ENCODE measurements at places on chromosomes 16 and 17.
A peak's percentile ranks its signal among the peaks of the same experiment; 100 is the strongest.

DNA sequence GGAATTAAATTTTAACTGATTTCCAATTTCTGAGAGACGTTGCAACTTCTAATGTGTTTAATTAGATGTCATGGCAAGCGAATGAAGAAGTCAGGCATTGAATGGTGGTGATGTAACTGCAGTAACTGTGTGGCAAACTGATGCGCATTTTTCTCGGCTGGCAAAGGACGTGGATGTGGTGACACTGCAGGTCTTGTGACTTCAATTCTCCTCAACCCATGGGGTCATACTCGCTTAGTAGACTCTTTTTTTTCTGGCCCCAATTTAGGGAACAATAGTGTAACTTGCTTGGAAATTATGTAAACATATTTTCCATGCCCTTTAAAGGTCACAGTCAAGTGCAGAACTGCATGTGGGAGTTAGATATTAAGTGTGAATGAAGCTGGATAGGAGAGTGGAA is 1.9 kb upstream of the FAM20A start:
- DNase-seq = no peak

DNA sequence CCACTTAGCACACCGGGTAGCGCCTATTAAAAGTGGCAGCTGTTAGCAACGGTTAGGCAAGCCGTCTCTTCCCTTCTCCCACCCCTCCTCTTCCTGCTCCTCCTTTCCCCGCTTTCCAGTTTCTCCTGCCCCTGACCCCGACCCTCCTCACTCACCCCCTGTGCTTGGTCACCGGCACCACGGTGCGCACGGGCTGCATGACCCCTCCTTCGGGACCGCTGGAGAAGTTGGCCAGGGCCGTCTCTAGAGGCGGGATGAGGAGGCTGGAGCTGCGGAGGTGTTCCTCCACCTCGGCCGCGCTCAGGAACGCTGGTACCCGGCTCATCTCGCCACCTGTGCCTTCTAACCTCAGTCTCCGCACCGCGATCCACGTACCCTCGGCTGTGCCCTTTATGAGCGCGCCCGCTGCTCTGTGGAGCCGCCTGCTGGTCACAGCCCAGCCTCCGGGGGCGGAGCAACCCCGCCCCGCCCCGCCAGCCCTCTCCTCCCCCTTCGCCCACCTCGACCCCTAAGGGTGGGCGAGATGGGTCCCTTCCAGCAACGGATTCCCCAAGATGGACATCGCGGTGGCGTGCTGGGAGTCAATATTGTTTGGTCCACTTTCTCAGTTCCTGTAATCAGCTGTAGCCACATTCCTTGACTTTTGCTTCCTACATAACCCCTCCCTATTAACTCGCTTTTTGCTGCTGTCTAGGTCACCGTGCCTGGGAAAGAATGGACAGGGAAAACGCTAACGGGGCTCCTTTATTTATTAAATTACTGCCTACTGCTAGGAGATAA is at the start of gene CRYM:
CRYM (minus strand) TSS at position 364 of the 780 bp plus-strand sequence; CDS start at position 325, 39 bp downstream.
- peak; percentile 88 for DNase-seq

DNA sequence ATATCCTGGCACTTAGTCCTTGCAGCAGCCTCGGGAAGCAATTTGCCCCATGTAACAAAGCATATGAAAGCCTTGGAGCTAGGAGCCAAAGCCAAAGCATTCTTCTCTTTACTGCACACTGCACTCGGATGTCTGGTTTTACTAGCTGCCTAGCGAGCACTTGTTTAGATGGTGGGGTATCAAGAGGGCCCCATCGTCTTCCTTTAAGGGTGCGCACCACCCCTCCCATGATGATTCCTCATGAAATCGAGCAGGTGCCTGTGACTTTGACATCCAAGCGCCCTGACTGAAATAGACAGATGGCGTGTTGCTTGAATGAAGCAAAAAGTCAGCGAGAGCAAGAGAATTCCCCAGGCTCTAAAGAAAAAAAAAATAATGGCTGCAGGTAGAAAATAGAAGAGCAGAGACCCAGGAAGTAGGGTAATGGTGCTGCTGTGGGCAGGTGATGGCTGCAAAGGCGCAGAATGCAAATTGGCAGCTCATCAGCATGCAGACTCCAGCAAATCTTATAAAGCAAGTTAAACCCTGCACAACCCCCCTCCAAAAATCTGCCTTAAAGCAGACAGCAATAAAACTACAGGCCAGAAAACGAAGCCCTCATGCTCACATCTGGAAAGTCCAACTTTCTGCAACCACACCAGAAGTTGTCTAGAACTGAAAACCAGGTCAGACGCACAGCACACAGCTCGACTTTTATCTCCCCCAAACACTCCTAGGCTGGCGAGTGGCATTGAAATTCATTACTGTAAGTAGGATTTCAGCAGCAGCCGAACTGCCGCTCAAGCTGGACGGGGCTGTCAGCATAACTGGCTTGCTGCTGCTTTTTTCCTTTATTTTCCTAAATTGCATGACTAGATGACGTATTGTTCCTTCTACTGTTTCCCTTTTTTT is 384.3 kb downstream of the RBFOX1 start:
- DNase-seq = peak; percentile 8

GRCh38 chr16:80924372-80924978 is 82.2 kb downstream of the CMC2 start:
- no peak for DNase-seq

- peak; percentile 24 for DNase-seq
These were observed 671.1 kb downstream of the WWOX start for GRCh38 chr16:78770353-78771091.

- no peak for DNase-seq
These were observed 123.2 kb downstream of the HS3ST2 start for GRCh38 chr16:22937169-22937568.

- no peak for DNase-seq
These were observed 76.1 kb downstream of the RAI1 start for GRCh38 chr17:17757391-17757791.

GRCh38 chr16:67661101-67661761 is 471 bp downstream of the PARD6A start:
- no peak for DNase-seq

DNA sequence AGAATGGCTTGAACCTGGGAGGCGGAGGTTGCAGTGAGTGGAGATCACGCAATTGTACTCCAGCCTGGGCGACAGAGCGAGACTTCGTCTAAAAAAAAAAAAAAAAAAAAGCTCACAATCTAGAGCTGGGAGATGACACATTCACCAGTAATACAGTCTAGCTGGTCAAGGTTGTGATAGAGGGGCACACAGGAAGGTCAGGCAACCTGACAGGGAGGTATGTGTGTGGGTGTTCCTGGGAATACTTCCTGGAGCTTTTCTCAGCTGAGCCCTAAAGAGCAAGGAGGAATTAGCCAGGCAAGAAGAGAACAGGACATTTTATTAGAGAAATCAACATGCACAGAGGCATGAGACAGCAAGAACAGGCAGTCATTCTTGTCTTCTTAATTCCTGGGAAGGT is 216.7 kb downstream of the SHISA9 start:
- no peak for DNase-seq

DNA sequence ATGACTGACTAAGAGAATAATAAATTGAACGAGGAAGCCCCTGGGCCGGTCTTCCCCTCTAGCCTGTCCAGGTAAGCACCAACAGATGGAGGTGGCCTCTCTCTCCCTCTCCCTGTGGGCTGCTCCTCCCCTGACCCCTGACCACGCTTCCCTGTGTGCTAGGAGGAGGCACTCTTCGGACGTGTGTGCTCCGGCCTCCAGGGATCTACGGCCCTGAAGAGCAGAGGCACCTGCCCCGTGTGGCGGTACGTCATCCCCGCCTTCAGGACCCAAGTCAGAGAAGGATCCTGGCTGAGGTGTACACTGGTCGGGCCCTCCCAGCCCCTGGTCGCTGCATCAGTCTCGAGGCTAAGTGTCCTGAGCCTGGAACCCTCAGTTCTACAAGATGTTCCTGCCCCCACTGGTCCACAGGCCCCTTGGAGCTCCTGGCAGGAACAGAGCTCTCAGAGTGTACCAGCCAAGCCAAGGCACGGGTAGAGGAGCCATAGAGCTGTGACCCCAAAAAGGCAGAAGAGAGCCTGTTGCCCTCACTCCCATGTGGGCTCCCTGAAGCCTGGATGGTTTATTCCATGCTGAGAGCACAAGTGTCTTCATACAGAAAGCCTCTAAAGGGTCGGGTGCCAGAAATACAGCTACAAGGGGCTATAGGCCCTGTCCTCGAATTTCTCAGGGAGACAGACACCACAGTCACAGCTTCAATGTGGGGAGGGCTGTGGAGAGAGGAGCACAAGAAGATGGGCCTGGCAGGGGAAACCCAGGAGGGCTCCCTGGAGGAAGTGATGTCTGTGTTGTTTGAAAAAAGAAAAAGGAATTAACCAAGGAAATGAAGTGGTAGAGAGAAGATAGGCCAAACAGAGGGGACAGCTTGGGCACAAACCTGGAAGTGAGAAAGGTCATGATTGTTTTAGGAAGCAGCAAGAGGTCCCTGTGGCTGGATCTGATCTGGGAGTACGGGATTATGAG is 15.9 kb downstream of the SDR42E2 start:
- DNase-seq = no peak

- peak; percentile 84 for DNase-seq
These were observed 37.6 kb downstream of the ARHGAP27 start for GRCh38 chr17:45394913-45395568.

- DNase-seq = no peak
These were observed 632 bp upstream of the RTN4RL1 start for GRCh38 chr17:2025622-2026309.

- no peak for DNase-seq
These were observed 23.1 kb downstream of the SREBF1 start for GRCh38 chr17:17813725-17814095.

DNA sequence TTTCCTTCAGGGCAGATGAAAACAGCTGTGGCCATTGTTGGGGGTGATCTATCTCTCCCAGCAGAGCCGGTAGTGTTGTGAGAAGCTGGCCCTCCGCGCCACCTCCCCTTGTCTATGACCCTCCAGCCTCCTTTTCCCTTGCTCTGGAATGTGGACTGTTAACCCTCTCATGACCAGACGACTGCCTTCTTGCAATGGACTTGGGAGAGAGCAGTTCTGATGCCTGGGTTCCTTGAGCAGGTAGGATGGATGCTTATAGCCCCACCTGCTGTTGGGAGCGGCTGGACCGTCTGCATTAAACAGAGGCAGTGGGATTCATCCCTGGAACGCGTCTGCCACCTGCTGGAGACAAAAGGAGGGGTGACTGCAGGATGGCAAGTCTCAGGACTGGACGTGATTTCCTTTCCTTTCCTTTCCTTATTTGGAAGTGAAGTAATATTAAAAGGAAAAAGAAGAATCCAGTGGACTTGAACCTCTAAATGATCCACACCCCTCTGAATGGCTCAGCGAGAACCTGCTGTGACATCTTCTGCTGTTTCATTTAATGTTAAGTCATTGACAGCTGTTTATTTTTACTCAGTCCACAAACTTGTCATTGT is 1.8 kb upstream of the SOST start:
- DNase-seq = peak; percentile 93

DNA sequence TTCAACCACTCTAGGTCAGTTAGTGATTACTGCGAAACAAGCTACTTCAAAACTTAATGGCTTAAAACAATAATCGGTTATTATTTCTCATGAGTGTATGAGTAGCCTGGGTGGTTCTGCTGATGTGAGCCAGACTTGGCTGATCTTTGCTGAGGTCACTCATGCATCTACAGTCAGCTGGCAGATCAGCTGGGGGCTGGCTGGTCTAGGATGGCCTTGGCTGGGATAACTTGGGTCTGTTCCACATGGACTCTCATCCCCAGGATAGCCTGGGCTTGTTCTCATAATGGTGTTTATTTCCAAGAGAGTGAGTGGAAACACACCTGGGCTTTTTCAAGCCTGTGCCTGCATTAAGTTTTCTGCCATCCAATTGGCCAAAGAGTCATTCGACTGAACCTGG is 13.0 kb downstream of the CCDC182 start:
- peak; percentile 63 for DNase-seq

GRCh38 chr17:39709998-39710964 is 10.4 kb downstream of the ERBB2 start:
- DNase-seq = no peak

- DNase-seq = no peak
These were observed 109.4 kb upstream of the PLCG2 start for GRCh38 chr16:81669473-81670350.

GRCh38 chr16:83653785-83654184 is 154.0 kb upstream of the HSBP1 start:
- DNase-seq = no peak

DNA sequence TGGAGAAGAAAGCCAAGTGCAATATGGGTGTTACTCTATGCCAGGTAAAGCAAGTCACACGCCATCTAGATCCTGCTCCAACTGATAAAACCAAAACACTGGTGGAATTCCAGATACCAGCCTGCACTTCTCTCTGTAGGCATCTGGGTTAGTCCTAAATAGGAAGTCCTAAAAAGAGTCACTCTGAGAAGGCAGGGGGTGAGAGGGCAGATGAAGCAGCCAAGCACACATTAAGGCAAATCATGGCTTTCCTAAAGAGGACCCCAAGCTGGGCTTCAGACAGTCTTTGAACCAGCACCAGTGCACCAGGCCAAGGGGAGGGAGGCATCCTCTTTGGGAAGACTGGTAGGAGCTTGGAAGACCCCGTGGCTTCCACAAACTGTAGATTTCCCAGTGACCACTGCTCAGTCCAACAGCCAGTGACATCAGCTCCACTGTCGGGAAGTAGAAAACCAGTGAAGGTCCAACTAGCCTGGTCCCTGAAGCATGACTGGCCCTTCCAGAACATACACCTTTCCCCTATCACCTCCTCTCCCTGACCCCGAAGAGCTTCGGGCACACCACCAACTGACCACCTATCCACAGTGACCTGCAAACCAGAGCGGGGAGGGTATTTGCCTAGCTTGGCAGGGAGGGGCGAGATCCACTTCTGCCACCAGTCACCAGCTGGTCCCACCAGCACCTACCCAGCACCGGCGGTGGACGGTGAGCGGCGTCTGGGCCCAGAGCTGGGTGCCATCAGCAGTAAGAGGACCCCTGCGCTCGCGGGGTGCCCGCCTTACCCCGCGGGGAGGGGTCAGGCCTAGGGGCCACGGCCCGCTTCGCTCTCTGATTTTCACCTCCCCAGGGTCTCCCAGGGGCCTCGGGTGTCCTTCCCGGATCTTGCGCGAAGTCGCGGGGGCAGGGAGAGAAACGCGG is 1.0 kb downstream of the LITAF start:
- peak; percentile 24 for DNase-seq

GRCh38 chr16:14678748-14679497 is 15.2 kb downstream of the PLA2G10 start:
- DNase-seq = no peak

GRCh38 chr16:81875461-81875860 is 96.4 kb downstream of the PLCG2 start:
- DNase-seq = no peak

DNA sequence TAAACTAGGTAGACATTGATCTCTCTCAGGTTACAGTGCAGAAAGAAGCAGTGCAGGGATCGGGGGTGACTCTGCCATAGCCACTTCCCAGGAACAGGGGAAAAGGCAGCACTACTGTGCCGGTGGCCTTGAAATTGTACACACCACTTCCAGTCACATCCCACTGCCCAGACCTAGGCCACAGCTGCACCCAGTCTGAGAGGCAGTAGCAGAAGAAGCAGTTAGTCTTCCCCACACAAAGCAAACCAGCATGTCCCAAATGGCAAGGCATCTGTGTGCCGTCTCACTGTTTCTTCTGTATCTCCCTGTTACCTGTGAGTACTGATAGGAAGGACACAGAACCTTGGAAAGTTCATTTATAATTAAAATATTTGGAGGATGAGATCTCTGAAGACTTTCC is 47.0 kb downstream of the TMC6 start:
- DNase-seq = no peak

GRCh38 chr17:4806456-4806776 is 536 bp upstream of the PLD2 start:
- peak; percentile 24 for DNase-seq

GRCh38 chr17:82022310-82022980 is at the start of gene CENPX:
CENPX (minus strand) TSS chr17:82022878; CDS start chr17:82022861, 17 bp downstream.
- DNase-seq = no peak

- no peak for DNase-seq
These were observed 2.4 kb upstream of the FOXL1 start for GRCh38 chr16:86575754-86576557.

GRCh38 chr16:17798716-17799115 is 328.0 kb upstream of the XYLT1 start:
- no peak for DNase-seq
